ENCODE measurements at places on chromosomes 12 and 14.

DNA sequence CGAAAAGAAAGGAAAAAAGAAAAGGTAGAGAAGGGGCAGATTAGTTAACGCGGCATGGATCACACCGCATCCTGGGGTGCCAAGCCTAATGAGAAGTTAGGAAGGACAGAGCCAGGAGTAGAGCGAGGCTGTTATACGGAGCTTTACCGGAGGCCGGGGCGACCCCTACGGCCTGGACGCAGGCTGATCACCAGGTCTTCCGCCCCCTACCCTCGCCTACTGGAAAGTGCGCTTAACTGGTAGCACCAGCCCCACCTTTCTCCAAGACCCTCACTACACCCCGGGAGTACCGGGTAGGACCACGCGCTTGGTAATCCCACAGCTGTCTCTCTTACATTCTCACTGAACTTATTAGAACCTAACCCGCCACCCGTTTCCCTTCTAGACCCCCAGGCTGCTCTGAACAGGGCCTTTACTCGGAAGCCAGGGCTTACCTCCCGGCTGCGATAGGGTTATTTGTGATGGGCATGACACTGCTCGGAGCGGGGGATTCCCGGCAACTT is 33.8 kb downstream of the WBP11 start:
- H3K4me3 ChIP-seq = peak overlapping the region; percentile 89
- no peak for DNase-seq
- H3K27ac ChIP-seq = peak overlapping the region; percentile 99
- H3K4me1 ChIP-seq = peaks cover 28% of the 10 kb centered on the region

DNA sequence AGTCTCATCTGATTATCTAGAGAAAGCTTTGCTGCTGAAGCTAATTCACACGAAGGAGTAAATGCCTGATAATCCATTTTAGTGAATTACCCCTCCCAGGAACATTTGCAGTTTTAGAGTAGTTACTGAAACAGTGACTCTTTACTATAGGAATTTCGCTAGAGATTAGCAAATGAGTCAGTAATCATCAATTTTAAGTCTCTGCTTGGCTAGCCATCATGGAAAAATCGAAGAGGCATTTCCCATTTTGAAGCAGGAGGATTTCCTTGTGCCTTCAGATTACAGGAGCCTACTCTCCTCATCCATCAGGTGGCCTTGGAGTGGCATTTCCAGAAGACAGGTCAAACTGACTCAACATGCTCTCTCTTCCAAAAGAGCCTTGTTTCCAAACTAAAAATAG is 154.5 kb downstream of the EGLN3 start:
- peaks cover 3% of the 10 kb centered on the region for H3K36me3 ChIP-seq
- H3K27me3 ChIP-seq = peaks cover 55% of the 10 kb centered on the region
- DNase-seq = no peak
- H3K27ac ChIP-seq = no peak overlapping the region
- H3K4me3 ChIP-seq = no peak overlapping the region

DNA sequence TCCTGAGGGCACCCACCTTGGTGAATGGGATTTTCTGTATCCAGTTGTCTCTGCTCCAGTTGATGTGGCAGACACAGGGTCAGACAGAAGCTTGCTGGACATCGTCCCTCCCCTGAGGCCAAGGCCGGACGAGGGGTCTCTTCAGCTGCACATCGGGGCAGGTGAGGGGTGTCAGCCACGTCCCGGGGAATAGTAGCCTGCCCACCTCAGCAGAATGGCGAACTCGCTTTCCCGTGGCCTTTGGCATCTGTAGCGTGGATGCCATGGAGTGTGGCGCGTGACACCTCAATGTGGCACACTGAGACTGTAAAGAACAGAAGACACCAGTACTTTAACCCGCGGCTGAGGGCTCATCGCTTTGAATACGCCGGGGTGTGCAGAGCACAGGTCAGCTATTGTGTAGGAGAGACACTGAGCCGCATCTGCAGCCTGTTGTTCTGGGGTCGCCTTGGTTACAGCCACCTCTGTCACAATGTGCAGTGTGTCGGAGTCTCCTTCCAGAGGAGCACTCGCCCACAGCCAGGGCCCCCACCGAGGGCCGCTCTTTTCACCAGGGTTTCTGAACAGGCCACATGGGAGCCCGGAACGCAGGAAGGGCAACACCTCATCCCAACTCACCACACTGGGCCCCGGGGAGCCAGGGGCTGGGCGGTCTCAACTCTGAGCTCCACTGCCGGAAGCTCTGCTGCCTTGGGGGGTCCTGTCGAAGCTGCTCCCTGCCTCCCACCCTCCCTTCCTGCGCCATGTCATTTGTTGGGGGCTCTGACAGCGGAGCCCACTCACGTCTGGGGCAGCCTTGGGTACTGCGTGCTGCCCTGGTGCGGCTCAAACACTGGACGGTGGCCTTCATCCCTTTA is 77.0 kb downstream of the ADGRD1 start:
- H3K4me3 ChIP-seq = no peak overlapping the region
- no peak for DNase-seq
- peaks cover 14% of the 10 kb centered on the region for H3K27me3 ChIP-seq

- H3K4me3 ChIP-seq = no peak overlapping the region
- no peak for DNase-seq
- no peaks in the 10 kb centered on the region for H3K36me3 ChIP-seq
- no peaks in the 10 kb centered on the region for H3K4me1 ChIP-seq
Observed at GRCh38 chr14:56892959-56893358, 82.7 kb upstream of the OTX2 start.

DNA sequence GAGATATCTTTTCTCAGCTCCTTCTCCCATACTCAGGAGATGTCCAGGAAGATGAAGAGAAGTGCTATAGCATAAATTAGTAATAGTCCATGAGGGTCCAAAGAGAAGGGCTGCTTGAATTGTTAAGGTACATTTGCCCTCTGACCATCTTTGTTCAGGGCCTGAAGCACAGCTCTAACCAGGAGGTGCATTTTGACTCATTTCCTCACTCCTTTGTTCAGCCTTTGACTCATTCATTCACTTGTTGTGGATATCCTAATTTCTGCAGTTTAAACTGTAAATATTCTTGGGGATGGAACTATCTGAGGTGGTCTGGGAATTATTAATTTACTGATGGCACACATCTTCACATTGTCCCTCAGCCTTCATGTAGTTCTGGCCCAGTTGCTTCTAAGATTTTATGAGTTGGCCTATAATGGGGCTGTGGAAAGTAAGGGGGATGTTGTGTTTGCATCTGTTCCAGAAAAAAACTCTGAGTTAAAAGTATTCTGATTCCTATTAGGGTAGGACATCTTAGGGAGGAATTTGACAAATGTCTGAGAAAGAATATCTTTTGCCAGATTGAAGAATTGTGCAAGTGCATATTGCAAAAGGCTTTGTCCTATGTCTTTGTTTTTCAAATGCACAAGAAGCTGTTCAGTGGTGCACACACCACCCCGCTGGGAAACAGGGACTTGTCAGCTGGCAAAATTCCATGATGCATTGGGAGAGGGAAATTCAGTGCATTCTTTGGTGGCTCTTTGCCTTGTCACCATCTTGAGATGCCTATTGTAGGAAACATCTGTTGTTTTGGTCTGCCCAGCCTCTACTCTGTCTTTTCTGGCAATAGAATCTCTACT is 22.1 kb downstream of the SMOC1 start:
- H3K27me3 ChIP-seq = peaks cover 14% of the 10 kb centered on the region

DNA sequence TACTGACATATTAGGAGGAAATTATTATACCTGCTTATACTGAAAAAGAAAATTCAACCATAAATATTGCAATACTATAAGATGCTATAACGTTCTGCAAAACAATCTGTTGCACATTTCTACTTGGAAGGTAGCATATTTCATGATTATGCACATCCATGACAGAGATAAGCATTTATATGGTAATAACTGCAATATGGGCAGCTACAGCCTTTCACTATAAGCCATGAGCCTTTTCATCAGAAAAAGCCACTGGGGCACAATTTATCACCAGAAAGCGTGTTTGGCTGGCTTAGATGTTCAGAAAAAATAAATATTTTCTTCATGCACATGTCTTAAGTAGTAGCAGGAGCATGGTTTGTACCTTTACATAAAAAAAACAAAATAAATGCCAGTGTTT is 340.7 kb downstream of the GALC start:
- H3K36me3 ChIP-seq = no peaks in the 10 kb centered on the region
- no peaks in the 10 kb centered on the region for H3K4me1 ChIP-seq
- no peak overlapping the region for H3K27ac ChIP-seq
- H3K4me3 ChIP-seq = no peak overlapping the region

GRCh38 chr12:82857911-82858533 is 171.3 kb downstream of the TMTC2 start:
- no peak overlapping the region for H3K27ac ChIP-seq
- no peak overlapping the region for H3K4me3 ChIP-seq
- H3K36me3 ChIP-seq = no peaks in the 10 kb centered on the region
- no peaks in the 10 kb centered on the region for H3K27me3 ChIP-seq
- no peaks in the 10 kb centered on the region for H3K4me1 ChIP-seq

- no peaks in the 10 kb centered on the region for H3K36me3 ChIP-seq
- H3K27me3 ChIP-seq = peaks cover 74% of the 10 kb centered on the region
- DNase-seq = no peak
- peaks cover 14% of the 10 kb centered on the region for H3K4me1 ChIP-seq
- H3K4me3 ChIP-seq = no peak overlapping the region
Observed at GRCh38 chr14:28756269-28756883, 10.2 kb upstream of the FOXG1 start.

DNA sequence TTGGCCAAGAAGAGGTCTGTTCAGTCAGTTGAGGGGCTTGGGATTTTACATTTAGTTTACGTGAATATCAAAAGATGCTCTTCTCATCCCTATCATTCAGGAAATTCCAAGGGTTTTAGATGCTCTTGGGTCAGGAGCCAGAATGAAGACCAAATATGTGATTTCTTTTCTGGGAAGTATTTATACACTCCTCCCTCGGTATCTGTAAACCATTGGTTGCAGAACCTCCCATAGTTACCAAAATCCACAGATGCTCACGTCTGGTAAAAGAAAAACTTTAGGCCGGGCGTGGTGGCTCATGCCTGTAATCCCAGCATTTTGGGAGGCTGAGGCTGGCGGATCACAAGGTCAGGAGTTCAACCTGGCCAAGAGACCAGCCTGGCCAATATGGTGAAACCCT is 75.9 kb downstream of the TNFAIP2 start:
- no peaks in the 10 kb centered on the region for H3K4me1 ChIP-seq
- H3K36me3 ChIP-seq = no peaks in the 10 kb centered on the region
- H3K27ac ChIP-seq = no peak overlapping the region

DNA sequence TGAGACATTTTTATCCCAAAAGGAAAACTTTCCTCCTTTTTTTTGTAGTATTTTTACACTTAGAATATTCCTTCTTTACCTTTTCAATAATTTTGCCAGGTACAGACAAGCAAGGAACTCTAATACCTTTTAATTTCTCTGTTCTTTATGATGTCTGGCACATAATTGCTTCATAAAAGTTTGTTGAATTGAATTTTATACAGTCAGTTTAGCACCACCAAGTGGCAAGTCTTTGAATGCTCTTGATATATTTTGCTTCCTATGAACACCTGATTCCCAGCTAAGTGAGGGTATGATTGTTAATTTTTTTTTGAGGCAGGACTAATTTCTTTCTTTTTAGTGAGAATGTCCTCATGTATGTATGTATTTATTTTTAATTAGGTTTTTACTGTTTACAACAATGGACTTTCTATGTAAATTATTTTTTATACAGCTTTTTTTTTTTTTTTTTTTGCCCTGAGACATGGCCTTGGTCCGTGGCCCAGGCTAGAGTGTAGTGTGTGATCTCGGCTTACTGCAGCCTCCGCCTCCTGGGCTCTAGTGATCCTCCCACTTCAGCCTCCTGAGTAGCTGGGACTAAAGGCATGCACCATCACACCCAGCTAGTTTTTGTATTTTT is 6.9 kb downstream of the TBC1D15 start:
- peaks cover 29% of the 10 kb centered on the region for H3K4me1 ChIP-seq
- H3K4me3 ChIP-seq = no peak overlapping the region
- no peak overlapping the region for H3K27ac ChIP-seq
- no peaks in the 10 kb centered on the region for H3K27me3 ChIP-seq
- DNase-seq = no peak

DNA sequence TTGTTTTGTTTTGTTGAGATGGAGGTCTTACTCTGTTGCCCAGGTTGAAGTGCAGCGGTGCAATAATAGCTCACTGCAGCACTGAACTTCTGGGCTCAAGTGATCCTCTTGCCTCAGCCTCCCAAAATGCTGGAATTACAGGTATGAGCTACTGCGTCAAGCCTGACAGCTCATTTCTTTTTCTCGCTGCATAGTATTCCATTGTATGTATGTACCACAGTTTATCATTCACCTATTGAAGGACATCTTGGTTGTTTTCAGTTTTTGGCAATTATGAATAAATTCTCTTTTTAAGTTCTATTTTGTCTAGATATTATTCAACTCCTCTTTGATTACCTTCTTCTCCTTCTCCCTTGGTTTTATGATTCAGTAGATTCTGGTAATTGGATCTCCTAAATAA is 13.5 kb downstream of the HSD17B6 start:
- no peak overlapping the region for H3K27ac ChIP-seq
- DNase-seq = no peak
- H3K27me3 ChIP-seq = no peaks in the 10 kb centered on the region
- no peaks in the 10 kb centered on the region for H3K36me3 ChIP-seq
- H3K4me1 ChIP-seq = peaks cover 11% of the 10 kb centered on the region

- no peaks in the 10 kb centered on the region for H3K4me1 ChIP-seq
- H3K27ac ChIP-seq = no peak overlapping the region
- H3K36me3 ChIP-seq = no peaks in the 10 kb centered on the region
- H3K4me3 ChIP-seq = no peak overlapping the region
- no peak for DNase-seq
Observed at GRCh38 chr14:23725980-23726710, 90.0 kb downstream of the DHRS2 start.

DNA sequence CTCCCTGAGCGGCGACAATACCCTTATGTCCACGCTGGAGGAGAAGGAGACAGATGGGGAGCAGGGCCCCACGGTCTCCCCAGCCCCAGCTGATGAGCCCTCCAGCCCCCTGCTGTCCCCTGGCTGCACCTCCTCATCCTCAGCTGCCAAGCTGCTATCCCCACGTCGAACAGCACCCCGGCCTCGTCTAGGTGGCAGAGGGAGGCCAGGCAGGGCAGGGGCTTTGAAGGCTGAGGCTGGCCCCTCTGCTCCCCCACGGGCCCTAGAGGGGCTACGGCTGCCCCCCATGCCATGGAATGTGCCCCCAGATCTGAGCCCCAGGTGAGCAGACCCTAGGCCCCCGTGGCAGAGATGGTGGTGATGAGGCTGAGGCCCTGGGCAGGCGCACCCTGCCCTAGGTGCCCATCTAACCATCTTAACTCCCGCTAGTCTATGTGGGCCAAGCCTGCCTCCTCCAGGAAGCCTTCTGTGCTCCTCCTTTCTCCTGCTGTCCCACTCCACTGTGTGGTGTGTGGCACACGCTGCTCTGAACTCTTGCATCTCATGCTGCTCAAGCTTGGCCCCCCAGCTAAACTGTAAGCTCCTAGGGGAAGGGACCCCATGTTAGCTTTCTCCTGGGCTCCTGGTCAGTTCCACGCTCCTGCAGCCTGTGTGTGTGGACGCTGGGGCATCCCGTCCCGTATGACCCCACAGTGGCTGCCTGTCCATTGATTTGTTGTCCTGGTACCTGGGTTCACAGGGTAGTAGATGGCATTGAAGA is 12.1 kb downstream of the MCRS1 start:
- H3K4me1 ChIP-seq = peaks cover 11% of the 10 kb centered on the region
- no peak overlapping the region for H3K4me3 ChIP-seq
- DNase-seq = no peak
- peak overlapping the region; percentile 56 for H3K27ac ChIP-seq
- peaks cover 24% of the 10 kb centered on the region for H3K36me3 ChIP-seq
- no peaks in the 10 kb centered on the region for H3K27me3 ChIP-seq

- H3K27me3 ChIP-seq = no peaks in the 10 kb centered on the region
- H3K27ac ChIP-seq = peak overlapping the region; percentile 98
- H3K4me3 ChIP-seq = peak overlapping the region; percentile 100
Observed at GRCh38 chr14:23301969-23302289, 730 bp downstream of the PPP1R3E start.

Data from stimulated activated naive B cell treated with anti-CD40 and anti-IgM and Interleukin-4, amounts not matched to agents 10 μg/mL and 1 μg/mL and 100 μg/mL, for 72 hours (primary cell).